Thoracic aorta (tissue), 2 donors: ENCODE measurements at places on chromosomes 3 and 15. TPM values are rescaled to one million over a fixed set of nuclear protein-coding genes. Genes with fewer than 3 reads are reported as not detected.

DNA sequence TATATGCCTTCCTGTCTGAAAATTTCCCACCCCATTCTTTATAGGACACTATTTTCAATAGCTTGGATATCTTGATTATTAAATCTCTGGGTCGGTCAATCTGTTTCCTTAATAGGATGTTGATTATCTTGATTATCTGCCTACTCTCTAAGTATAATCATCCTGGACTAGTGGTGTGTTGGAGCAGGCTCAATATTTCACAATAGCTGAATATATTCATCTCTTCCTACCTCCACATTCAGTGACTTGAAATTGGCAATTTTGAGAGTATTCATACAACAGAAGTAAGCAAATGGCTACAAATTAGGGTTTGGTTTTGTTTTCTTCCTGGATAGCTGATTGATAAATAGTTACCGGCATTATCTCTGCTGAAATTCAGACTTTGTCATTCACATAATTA lies 1162.6 kb downstream of the ROBO1 start:
- H3K36me3 ChIP-seq: no peaks in the 10 kb centered on the region
- H3K27ac ChIP-seq: no peak overlapping the region

The ACTL6A gene
- 9.7 TPM for total RNA-seq

DNA sequence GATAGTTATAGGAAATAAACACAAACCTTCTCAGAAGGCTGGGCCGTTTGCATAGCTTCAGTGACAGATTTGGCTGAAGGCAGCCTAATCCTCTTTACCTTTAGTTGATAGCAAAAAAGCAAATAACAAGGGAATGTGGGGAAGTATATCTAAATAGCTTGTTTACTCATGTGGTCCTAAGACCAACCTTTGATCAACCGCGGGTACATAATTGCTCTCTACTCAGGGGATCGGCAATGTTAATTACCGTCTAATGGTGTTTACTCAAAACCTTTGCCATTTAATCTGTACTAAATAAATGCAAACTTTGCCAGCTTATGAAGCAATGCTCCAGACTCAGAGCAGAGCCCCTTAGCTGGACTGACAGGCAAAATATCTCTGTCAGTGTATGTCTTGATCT lies 51.6 kb downstream of the EIF3J start:
- no peak for DNase-seq
- H3K27ac ChIP-seq: no peak overlapping the region
- H3K27me3 ChIP-seq: no peaks in the 10 kb centered on the region
- H3K36me3 ChIP-seq: peaks cover 50% of the 10 kb centered on the region
- no peaks in the 10 kb centered on the region for H3K4me1 ChIP-seq

DNA sequence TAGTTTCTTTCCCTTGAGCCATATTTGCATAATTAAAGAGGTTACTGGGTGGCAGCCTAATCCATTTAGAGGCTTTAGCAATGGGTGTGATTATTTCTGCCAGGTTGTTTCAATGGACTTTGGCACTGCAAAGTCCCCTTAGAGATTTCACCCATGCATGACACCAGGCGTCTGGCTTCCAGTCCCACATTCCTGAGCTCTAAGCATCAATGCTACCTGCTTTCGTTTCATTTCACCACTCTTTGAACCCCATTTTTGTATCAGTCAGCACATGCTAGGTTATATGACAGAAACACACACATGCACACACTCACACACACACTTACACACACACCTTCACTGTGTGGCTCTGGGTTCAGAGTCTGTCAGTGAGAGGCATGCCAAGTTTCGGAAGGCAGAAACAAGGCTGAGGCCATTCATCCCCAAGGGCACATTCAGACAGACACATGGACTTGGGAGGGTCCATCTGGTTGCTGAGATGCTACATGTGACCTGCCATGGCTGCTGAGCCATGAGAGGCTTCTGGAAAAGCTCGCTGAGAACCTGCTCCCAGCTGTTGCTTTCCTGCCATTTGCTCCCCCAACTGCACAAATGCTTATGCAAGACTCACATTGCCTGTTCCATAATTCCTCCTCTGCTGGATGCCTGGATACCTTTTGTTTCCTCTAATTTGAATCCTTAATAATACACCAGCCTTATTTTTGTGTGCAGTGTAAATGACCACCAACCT lies 354.1 kb downstream of the GABRG3 start:
- H3K4me1 ChIP-seq: no peaks in the 10 kb centered on the region
- H3K36me3 ChIP-seq: no peaks in the 10 kb centered on the region
- H3K27ac ChIP-seq: no peak overlapping the region
- H3K4me3 ChIP-seq: no peak overlapping the region
- no peak for DNase-seq

DNA sequence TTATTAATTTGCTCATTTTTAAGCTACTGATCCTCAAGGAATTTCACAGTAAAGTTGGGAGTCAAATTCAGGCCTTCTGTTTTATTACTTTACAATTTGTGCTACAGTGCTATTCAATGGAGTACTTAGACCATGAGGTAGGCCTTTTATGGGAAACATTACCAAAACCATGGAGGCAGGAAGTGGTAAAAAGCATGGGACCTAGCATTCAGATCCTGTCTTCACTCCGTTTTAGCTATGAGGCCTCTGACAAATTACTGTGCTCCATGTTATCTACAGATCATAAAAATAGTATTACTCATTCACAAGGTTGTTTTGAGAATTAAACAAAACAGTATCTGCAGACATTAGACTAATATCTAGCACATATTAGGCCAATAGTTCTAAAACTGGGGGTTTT lies 140.6 kb upstream of the SLITRK3 start:
- no peak overlapping the region for H3K27ac ChIP-seq
- H3K36me3 ChIP-seq: no peaks in the 10 kb centered on the region
- no peak for DNase-seq
- H3K4me3 ChIP-seq: no peak overlapping the region
- no peaks in the 10 kb centered on the region for H3K27me3 ChIP-seq

GRCh38 chr3:82000773-82001172 lies 239.3 kb upstream of the GBE1 start:
- no peaks in the 10 kb centered on the region for H3K27me3 ChIP-seq
- no peak for DNase-seq
- H3K4me3 ChIP-seq: no peak overlapping the region
- H3K4me1 ChIP-seq: no peaks in the 10 kb centered on the region
- H3K27ac ChIP-seq: no peak overlapping the region
- no peaks in the 10 kb centered on the region for H3K36me3 ChIP-seq

- H3K27me3 ChIP-seq: no peaks in the 10 kb centered on the region
- peak overlapping the region; percentile 54 for H3K4me3 ChIP-seq
- H3K36me3 ChIP-seq: no peaks in the 10 kb centered on the region
- peak; percentile 65 for DNase-seq
- peaks cover 81% of the 10 kb centered on the region for H3K4me1 ChIP-seq
Observed at GRCh38 chr15:98727115-98728040, 79.0 kb downstream of the IGF1R start.

DNA sequence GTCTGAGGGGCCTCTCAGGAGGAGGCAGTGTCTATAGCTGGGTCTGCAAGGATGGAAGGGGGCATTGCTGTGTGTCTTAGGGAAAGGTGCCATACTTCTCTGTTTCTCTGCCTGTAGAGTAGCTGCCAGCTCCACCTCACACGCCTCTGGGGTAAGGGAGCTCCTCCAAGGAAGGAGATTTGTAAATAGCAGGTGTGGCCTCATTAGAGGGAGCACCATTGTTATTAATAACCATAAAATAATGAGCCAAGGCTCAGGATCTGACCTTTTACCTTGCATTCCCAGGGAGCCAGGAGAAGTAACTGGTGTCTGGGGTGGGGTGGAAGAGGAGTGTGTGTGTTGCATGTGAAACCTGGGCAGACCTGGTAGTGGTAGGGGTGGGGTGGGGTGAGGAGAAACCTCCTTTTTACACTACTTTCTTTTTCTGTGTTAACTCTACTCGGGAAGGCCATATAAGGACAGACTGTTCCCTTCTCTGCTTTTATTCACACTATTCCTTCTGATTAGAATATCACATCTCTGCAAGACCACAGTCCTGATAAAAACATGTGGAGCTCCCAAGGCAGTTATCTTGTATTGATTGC lies 2.2 kb upstream of the C15orf39 start:
- H3K4me3 ChIP-seq: no peak overlapping the region
- no peak for DNase-seq

DNA sequence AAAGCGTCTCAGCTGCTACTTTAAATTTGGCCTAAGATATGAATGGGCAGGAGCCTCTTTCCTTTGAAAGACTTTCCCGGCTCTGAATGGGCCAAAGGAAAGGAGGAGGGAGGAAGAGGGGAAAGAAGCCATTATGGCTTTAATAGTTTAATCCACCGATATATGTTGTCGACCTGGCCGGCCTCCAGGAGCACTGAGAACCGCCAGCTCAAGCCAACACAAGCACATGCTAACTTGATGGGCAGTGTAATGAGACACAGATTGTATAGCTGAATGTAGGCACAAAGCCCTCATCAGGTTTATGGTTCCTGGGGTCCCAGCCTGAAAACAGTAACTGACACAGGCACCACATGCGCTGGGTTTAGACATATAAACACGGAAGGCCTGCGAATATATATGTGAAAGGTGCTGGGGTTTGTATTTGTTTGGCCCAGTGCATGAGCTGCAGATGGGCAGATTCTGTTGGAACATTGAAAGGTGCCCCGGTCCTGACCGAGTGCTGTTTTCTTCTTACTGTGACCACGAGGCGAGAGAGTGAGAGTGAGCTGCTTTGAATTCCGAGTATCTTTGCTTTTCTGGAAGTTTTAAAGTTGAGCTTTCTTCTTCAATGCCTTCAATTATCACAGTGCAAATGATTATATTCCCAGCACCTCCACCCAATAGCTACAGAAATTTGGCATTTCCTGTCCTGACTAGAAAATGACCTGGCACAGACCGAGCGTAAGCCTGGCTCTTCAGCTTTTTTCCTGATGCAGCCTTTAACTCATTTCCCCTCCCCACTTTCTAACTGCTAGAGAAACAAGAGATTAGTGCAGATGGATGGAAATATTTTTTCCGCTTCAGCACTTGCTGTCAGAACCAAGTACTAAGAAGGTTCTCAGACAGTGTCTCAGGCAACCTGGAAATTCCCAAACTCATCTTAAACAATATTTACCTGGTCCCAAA lies 267.3 kb downstream of the RORA start:
- no peaks in the 10 kb centered on the region for H3K36me3 ChIP-seq
- no peaks in the 10 kb centered on the region for H3K27me3 ChIP-seq
- H3K4me1 ChIP-seq: peaks cover 7% of the 10 kb centered on the region
- peak overlapping the region; percentile 36 for H3K4me3 ChIP-seq
- DNase-seq: no peak
- no peak overlapping the region for H3K27ac ChIP-seq
